ENCODE measurements at places on chromosomes 2 and 18. TPM values are rescaled to one million over a fixed set of nuclear protein-coding genes. Genes with fewer than 3 reads are reported as not detected.

TLX2 gene
- total RNA-seq: 0.14 TPM

TM4SF20 gene
- not detected for total RNA-seq

CRYGC gene
- not detected for total RNA-seq

DNA sequence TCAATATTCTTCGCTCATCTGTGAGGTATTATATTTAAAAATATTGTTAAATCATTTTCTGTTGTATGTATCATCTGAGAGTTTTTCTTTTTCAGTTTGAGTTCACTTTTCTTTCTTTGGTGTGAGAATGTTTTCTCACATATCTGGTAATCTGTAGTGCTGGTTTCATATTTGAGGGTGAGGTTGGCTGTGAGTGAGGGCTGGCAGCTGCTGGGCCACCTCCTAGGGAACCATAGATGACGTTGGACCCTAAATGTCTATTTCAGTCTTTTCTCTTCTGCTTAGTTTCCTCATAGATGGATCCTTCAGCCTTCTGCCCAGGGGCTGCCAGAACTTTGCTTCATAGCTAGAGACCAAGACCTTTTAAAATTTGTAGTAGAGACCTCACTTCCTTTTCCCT is 33.5 kb downstream of the MGAT5 start:
- peaks cover 82% of the 10 kb centered on the region for H3K4me1 ChIP-seq
- H3K4me3 ChIP-seq: no peak overlapping the region
- peak overlapping the region; percentile 20 for H3K27ac ChIP-seq
- DNase-seq: no peak
- H3K36me3 ChIP-seq: no peaks in the 10 kb centered on the region
- no peaks in the 10 kb centered on the region for H3K27me3 ChIP-seq

- DNase-seq: no peak
- no peak overlapping the region for H3K4me3 ChIP-seq
- H3K4me1 ChIP-seq: peaks cover 28% of the 10 kb centered on the region
- H3K36me3 ChIP-seq: no peaks in the 10 kb centered on the region
- H3K27me3 ChIP-seq: no peaks in the 10 kb centered on the region
These were observed 88.2 kb downstream of the PLB1 start for GRCh38 chr2:28583899-28584553.

DNA sequence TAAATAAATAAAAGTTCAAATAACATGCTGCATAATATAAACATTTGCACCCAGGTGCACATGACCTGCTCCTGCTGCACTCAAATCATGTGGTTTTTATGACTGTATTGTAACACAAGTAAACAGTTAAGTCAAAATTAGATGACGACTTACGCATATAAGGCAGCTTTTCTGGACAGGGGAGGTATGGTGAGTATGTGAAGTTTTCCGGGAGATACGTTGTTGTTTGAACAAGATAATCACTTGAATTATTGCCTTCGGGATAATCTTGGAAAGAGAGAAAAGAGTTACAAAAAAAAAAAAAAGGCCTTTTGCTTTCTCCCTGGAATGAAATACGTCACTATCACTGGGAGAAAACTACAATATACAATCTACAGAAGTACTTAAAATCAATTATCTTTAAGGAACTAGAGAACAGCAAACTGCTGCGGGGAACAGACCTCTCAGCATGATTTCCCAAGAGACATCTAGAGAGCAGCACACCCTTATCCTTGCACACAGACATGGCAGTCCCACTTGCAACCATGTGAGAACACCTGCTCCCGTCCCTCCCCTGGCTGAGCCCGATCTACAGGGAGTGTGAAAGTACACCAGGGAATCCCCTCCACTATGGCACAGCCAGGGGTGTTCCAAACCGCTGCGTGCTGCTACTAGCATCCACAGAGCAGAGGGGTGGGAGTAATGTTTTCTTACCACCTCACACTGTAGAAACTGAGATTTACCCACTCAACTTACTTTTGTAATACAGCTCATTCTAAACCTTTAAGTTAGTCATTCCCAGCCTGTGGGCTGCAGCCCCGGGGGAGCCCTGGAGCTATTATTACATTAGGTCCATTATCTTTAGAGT is 26.3 kb downstream of the B4GALT6 start:
- no peak overlapping the region for H3K27ac ChIP-seq
- no peaks in the 10 kb centered on the region for H3K36me3 ChIP-seq
- H3K27me3 ChIP-seq: peaks cover 4% of the 10 kb centered on the region

GRCh38 chr2:9681427-9681817 is 50.6 kb upstream of the YWHAQ start:
- H3K4me3 ChIP-seq: no peak overlapping the region
- DNase-seq: peak; percentile 61
- no peaks in the 10 kb centered on the region for H3K27me3 ChIP-seq

- H3K4me3 ChIP-seq: no peak overlapping the region
- no peak for DNase-seq
- no peaks in the 10 kb centered on the region for H3K36me3 ChIP-seq
- H3K27ac ChIP-seq: no peak overlapping the region
- no peaks in the 10 kb centered on the region for H3K4me1 ChIP-seq
These were observed 170.2 kb downstream of the PRKCE start for GRCh38 chr2:45821558-45822271.

DNA sequence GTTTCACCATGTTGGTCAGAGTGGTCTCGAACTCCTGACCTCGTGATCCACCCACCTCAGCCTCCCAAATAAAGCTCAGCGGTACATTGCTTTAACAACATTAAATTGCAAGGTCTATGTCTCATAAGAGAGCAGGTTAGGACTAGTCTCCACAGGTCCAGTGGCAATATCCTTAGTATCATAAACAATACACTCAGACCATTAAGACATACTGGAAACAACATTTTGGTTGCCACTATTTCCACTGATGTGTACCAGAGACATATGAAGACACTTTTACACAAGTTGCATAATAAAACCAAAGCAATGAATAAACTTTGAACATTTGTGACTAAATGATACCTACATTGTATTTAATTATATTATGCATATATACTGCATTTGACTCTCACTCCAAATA is 1130.0 kb downstream of the TSN start:
- no peaks in the 10 kb centered on the region for H3K4me1 ChIP-seq
- no peak overlapping the region for H3K4me3 ChIP-seq
- H3K27me3 ChIP-seq: no peaks in the 10 kb centered on the region
- no peak overlapping the region for H3K27ac ChIP-seq
- DNase-seq: no peak

DNA sequence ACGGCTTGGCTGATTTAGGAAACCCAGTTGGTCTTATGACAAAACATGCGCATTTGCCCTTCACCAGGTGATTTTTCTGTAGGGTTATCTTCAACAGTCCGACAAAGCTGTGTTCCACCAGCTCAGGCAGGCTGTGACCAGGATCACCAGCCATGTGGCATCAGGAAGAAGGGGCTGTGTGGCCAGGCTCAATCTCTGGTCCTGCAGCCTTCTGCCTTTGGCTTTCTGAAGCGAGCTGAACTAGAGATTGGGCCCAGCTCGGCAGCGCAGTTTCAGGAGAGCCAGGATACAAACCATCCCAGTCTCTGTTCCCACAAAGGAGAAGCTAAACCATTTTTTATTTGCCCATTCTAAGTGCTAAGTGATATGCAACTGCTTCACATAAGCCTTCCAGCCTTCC is 282.3 kb downstream of the SOX11 start:
- no peaks in the 10 kb centered on the region for H3K36me3 ChIP-seq
- H3K27ac ChIP-seq: no peak overlapping the region
- no peak overlapping the region for H3K4me3 ChIP-seq
- no peaks in the 10 kb centered on the region for H3K4me1 ChIP-seq
- H3K27me3 ChIP-seq: no peaks in the 10 kb centered on the region

GRCh38 chr18:36149514-36150289 is 20.0 kb downstream of the ELP2 start:
- no peak for DNase-seq
- peaks cover 88% of the 10 kb centered on the region for H3K36me3 ChIP-seq
- no peak overlapping the region for H3K4me3 ChIP-seq
- H3K27ac ChIP-seq: no peak overlapping the region

GRCh38 chr2:218081063-218081462 is 12.0 kb downstream of the RUFY4 start:
- peaks cover 8% of the 10 kb centered on the region for H3K27me3 ChIP-seq
- DNase-seq: no peak
- H3K27ac ChIP-seq: no peak overlapping the region
- H3K4me3 ChIP-seq: no peak overlapping the region
- H3K4me1 ChIP-seq: no peaks in the 10 kb centered on the region

GRCh38 chr18:1585881-1586488 is 681.3 kb downstream of the ADCYAP1 start:
- no peak overlapping the region for H3K4me3 ChIP-seq
- no peaks in the 10 kb centered on the region for H3K27me3 ChIP-seq
- H3K4me1 ChIP-seq: no peaks in the 10 kb centered on the region
- H3K36me3 ChIP-seq: no peaks in the 10 kb centered on the region
- no peak overlapping the region for H3K27ac ChIP-seq

DNA sequence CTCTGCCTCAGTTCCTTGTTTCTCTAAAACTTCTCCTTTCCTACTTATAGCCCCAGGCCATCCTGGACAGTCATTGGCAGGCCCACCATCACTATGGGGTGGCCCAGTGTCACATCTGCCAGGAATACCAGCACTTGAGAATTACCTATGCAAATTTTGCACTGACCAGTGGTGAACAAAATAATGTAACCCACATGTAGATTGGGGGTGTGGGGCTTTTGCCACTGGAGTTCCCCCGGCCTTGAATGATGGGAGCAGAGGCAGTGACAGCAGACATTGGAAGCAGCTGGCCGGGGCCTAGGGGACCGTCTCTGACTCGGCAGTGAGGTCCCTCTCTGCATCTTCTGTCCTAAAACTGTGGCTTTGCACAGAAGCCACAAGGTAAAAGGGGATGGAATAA is 24.9 kb upstream of the DNMT3A start:
- no peak for DNase-seq
- H3K27me3 ChIP-seq: no peaks in the 10 kb centered on the region
- no peak overlapping the region for H3K27ac ChIP-seq
- no peaks in the 10 kb centered on the region for H3K36me3 ChIP-seq
- H3K4me3 ChIP-seq: no peak overlapping the region
